ENCODE measurements at places on chromosomes 6 and 20.

- no peaks in the 10 kb centered on the region for H3K4me1 ChIP-seq
- no peaks in the 10 kb centered on the region for H3K27me3 ChIP-seq
- H3K36me3 ChIP-seq, result no peaks in the 10 kb centered on the region
- no peak overlapping the region for H3K27ac ChIP-seq
- H3K4me3 ChIP-seq, result no peak overlapping the region
Observed at GRCh38 chr6:165585060-165585459, 78.0 kb downstream of the PDE10A start.

- no peaks in the 10 kb centered on the region for H3K36me3 ChIP-seq
- DNase-seq, result no peak
- no peaks in the 10 kb centered on the region for H3K4me1 ChIP-seq
- H3K4me3 ChIP-seq, result no peak overlapping the region
Observed at GRCh38 chr6:47844881-47845280, 63.0 kb downstream of the OPN5 start.

DNA sequence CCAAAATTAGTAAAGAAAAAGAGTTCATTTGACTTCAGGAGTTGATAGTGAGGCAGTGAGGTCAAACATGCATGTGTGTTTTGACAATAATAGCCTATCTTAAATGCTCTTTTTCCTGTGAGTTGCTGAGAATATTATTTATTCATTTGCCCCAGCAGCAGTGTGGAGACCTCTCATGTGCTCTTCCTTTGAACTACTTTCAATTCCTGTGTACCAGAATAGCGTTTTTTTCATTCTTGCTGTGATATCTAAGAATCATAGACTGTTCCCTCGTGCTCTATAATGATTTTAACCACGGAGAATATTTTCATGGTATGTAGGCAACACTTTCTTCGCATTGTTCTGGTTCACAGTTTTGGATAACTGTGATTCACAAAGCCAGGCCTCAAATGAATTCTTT is 5.2 kb downstream of the CDYL start:
- H3K36me3 ChIP-seq, result no peaks in the 10 kb centered on the region
- H3K4me3 ChIP-seq, result no peak overlapping the region
- no peak for DNase-seq
- H3K27me3 ChIP-seq, result no peaks in the 10 kb centered on the region
- peaks cover 24% of the 10 kb centered on the region for H3K4me1 ChIP-seq

DNA sequence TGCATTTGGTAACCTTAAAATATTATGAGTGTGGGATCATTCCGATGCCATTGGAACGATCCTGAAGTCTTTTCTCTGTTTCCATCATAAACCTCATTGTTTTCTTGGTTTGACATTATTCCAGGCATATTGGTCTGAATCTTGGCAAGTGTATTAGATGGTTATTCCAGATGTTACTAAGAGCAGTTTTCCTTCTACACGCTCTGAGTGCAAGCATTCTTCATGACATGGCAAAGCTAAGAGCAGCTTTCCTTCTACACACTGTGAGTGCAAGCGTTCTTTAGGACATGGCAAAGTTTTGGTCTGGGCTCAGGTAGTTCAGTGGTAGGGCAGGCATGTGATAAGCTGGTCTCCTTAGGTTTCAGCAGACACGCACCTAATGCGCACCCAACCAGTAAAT is 53.0 kb downstream of the SMOC2 start:
- no peaks in the 10 kb centered on the region for H3K36me3 ChIP-seq
- H3K4me1 ChIP-seq, result no peaks in the 10 kb centered on the region
- H3K27me3 ChIP-seq, result no peaks in the 10 kb centered on the region
- H3K4me3 ChIP-seq, result no peak overlapping the region
- no peak overlapping the region for H3K27ac ChIP-seq

DNA sequence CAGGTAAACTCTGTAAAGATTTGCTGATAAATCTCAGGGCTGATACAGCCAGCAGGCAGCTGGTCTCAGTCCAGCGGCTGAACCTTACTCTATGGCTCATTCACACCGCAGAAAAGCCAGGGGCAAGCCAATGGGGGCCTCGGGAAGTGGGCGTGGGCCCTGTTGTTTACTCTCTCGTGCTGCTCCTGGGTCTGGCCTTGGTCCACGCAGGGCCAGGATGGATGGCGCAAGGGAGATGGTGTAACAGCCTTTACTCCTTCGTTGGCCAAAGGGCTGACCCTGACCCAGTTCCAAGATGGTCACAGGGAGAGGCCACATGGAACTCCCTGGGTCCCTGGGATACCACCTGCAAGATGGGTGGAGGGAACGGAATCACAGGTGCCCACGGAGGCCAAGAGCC is 16.2 kb downstream of the KCNK17 start:
- no peak for DNase-seq
- no peaks in the 10 kb centered on the region for H3K27me3 ChIP-seq
- H3K27ac ChIP-seq, result no peak overlapping the region
- H3K36me3 ChIP-seq, result no peaks in the 10 kb centered on the region

Data from suprapubic skin (tissue), 4 donors.